Right lung (tissue), 10 donors: ENCODE measurements at places on chromosomes 6 and 20. TPM values are rescaled to one million over a fixed set of nuclear protein-coding genes. Genes with fewer than 3 reads are reported as not detected.

- peak; percentile 46 for DNase-seq
Observed at GRCh38 chr20:3165473-3166337, 6.0 kb upstream of the FASTKD5 start.

GRCh38 chr6:8352966-8353340 lies 82.4 kb downstream of the SLC35B3 start:
- DNase-seq, result no peak

GRCh38 chr6:143940011-143940597 lies 68.0 kb downstream of the PLAGL1 start:
- DNase-seq, result no peak

DNA sequence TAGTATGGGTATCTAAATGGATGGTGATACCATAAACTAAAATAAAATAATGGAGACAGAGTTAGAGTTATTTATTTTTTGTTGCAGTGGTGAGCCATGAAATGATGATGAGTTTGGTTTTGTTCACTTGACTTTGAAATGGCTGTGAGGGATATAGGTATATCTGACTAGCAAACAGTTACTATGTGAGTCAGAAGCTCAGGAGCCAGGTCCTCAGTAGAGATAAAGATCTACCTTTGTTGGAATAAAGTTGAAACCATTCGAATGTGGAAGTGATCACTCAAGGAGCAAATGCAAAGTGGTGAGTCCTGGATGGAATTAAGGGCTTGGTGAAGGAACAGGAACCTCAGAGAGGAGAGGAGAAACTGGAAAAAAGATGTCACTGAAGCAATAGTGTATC lies 86.0 kb upstream of the TPD52L1 start:
- DNase-seq, result no peak

GRCh38 chr20:41137614-41138474 lies 501 bp downstream of the PLCG1 start:
- peak; percentile 81 for DNase-seq

GRCh38 chr6:51778666-51779065 lies 308.7 kb downstream of the PKHD1 start:
- no peak for DNase-seq

DNA sequence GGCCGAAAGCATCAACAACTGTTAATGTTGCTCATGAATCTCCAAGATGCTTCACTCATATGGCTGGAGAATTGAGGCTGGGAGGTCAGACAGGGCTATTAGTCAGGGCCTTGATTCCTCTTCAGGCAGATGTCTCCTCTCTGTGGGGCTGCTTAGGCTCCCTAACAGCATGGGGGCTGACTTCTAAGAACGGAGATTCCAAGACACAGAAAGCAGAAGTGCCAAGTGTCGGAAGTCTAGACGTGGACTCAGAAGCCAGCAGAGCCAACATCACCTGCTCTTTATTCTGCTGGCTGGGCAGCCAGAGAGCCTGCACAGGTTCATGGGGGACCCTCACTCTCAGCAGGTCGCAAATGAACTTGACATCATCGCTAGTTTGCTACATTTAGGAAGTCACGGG lies 279.8 kb downstream of the CDH26 start:
- no peak for DNase-seq

DNA sequence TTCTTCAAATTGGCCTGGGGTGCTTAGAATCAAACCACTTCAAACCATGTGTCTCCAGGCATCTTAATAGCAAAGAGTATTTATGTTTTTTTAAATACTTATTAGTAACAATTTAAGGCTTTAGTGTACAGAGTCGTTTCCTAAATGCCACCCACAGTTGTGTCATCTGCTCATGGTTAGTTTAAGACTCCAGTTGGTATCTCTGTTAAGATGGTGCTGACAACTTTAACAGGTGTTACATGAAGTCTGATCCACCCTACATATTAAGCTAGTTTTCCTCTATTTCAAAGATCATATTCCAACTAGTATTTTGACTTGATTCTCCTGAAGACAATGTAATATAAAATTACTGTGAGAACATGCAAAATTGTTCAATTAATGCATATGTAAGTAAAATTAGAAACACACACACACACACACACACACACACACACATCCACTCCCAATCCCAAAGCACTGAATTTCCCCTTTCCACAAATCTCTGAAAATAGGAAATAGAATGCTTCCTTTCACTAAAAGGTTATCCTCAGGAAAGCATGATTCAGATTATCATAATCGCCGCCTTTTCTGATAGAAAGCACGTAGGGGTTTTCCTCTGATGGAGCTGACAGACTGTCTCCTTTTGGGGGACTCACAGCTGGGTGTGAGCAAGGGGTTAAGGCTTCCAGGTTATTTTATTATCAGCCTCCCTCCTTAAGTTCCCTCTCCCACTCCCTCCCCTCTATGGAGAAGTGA lies 10.5 kb downstream of the CNKSR3 start:
- DNase-seq, result no peak

DNA sequence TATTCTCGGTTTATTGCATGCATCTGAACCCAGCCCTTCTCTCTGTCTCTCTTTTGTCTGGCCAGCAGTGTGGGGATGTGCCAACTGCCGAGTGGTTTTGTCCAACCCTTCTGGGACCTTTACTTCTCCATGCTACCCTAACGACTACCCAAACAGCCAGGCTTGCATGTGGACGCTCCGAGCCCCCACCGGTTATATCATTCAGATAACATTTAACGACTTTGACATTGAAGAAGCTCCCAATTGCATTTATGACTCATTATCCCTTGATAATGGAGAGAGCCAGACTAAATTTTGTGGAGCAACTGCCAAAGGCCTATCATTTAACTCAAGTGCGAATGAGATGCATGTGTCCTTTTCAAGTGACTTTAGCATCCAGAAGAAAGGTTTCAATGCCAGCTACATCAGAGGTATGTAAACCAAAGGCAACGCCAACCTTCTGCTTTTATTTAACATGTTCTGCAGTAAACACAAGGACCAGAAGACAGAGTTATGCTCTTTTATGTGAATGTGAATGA lies 65.8 kb downstream of the ADGRG6 start:
- peak; percentile 71 for DNase-seq

DNA sequence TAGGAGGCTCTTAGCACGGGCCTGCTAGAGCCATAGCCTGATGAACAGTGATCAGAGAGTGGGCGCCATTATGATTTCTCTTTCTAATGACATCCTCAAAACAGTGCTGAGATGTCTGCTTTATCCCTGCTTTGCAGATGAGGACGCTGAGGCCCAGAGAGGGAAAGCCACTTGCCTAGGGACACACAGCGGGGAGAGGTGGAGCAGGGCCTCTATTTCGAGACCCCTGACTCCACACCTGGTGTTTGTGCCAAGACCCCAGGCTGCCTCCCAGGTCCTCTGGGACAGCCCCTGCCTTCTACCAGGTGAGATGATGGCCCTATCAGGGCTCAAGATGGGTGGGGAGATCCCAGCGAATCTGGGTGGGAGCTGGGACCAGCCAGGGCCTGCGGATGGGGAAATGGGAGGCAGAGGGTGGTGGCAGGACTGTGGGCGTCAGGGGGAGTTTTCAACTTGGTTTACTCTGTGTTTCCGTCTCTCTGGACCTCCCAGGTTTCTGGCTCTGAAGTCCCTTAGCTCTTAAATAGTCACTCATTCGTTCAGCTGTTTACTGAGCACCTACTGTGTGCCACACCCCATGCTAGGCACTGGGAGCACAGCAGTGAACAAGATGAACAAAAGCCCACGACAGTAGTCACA lies 36.7 kb downstream of the SRC start:
- DNase-seq, result no peak

GRCh38 chr6:159858259-159858658 lies 32.5 kb upstream of the MAS1 start:
- no peak for DNase-seq

GRCh38 chr20:57928181-57928967 lies 218.6 kb upstream of the PMEPA1 start:
- DNase-seq, result no peak

DNA sequence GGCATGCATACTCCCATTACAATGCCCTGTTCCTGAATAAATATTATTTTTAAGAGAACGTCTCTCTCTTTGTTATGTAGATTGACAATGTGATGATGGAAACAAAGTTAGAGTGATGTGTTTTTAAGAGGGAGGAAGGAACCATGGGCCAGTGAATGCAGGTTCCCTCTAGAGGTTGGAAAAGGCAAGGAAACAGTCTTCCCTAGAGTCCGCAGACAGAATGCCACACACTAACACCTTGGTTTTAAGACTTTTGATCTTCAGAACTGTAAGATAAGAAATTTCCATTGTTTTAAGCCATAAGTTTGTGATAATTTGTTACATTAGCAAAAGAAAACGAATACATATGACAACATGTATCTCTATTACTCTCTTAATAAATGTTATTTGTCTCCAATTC lies 4.7 kb upstream of the CENPW start:
- DNase-seq, result no peak

- DNase-seq, result peak; percentile 18
Observed at GRCh38 chr6:130681028-130681427, 146.2 kb upstream of the SMLR1 start.

DNA sequence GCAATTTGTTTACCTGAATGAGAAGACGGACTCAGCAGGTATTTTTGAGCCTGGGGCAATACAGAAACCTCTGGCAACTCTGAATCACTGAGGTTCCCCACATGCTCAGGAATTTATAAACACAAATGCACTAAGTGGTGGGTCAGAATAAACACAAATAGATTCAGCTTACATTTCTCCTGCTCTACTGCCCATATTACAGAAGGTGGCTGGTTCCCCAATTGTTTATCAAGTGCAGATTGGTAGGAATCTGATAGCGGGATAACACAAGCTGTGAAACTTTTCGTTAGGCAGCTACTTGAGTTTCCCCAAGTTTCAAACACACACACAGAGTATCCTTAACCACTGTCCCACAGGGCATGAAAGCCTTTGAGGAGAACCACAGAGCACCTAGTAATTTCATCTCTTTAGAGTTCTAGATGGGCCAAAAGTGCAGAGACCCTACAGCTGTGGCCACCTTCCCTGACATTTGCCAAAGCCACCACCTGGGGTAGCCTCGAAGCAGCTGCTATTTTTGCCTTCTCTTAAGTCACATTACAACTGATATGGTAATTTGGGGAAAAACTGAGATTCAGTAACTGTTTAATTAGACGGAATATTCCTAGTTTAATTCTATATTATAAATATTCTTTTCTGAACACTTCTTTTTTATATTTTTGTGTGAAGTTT lies 204.2 kb upstream of the PTCHD4 start:
- no peak for DNase-seq

- no peak for DNase-seq
Observed at GRCh38 chr6:31826793-31827285, 699 bp upstream of the HSPA1B start.

- DNase-seq, result no peak
Observed at GRCh38 chr6:134531188-134531551, 213.3 kb upstream of the SGK1 start.

DNA sequence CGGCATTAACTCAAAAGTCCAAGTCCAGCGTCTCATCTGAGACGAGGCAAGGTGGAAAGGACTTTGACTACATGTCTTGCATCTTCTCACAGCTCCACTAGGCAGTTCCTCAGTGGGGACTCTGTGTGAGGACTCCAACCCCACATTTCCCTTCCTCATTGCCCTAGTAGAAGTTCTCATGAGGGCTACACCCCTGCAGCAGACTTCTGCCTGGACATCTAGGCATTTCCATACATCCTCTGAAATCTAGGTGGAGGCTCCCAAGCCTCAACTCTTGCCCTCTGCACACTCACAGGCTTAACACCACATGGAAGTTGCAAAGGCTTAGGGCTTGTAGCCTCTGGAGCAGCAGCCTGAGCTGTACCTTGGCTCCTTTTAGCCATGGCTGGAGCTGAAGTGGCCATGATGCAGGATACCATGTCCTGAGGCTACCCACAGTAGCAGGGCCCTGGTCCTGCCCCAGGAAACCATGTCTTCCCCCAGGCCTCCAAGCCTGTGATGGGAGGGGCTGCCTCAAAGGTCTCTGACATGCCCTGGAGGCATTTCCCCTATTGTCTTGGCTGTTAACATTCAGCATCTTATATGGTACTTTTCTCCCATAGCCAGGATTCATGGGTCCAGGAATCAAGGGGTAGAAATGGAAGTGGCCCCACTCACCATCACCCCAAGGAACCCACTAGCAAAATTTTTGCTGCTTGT lies 194.6 kb upstream of the KCNG1 start:
- DNase-seq, result no peak

- no peak for DNase-seq
Observed at GRCh38 chr6:11430036-11430435, 107.5 kb upstream of the TMEM170B start.

- no peak for DNase-seq
Observed at GRCh38 chr6:76472858-76473257, 400.4 kb upstream of the IMPG1 start.

DNA sequence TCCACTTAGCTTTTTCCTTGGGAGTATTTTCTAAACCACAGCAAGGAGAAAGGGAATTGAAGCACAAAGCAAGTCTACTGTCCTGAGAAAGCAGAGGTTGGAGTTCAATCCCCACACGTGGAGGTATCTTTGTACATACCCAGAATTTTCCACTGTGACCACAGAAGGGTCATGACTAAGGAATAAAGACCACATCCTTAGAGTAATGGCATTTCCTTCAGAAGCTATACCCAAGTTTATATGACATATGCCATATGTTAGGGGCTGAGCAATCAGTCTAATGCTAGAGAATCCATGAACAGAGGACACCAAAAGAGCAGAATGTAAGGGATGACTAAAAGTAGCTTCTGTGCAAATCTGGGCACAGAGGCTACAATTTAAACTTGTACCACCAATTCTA lies 46.4 kb downstream of the ATG5 start:
- DNase-seq, result no peak

DNA sequence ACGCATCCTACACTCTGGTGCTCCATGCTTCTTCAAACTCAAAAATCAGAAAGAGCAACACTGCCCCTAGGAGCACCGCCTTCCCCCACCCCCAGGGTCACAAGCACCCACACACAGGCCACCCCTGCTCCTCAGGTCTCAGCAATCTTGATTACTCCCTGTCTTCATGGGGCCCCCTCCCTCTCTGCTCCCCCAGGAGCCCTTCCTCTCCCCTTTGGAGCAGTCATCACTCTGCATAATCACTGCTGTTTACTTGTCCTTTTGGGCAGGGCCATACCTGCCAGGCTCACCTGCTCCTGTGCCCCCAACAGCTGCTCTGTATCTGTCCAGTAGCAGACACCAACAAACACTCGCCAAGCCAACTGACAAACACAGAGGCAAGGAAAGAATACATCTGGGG lies 7.6 kb upstream of the SYNDIG1 start:
- DNase-seq, result no peak

- no peak for DNase-seq
Observed at GRCh38 chr20:49353348-49353747, 75.5 kb upstream of the ZNFX1 start.

DNA sequence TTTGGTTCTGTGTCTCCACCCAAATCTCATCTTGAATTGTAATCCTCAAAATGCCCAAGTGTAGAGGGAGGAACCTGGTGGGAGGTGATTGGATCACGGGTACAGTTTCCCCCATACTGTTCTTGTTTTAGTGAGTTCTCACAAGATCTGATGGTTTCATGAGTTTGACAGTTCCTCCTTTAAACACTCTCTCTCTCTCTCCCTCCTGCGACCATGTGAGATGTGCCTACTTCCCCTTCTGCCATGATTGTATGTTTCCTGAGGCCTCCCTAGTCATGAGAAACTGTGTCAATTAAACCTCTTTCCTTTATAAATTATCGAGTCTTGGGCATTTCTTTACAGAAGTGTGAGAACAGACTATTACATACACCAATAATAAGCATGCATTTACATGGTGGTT lies 12.1 kb upstream of the EYS start:
- no peak for DNase-seq

The WFDC11 gene
- polyA plus RNA-seq, result not detected

The C6orf118 gene
- polyA plus RNA-seq, result 6.4 TPM

The BPIFB4 gene
- polyA plus RNA-seq, result not detected

The MYLK2 gene
- 0.63 TPM for polyA plus RNA-seq
